ENCODE measurements at places on chromosomes 1 and 21.

GRCh38 chr1:164640686-164641352 lies 81.8 kb downstream of the PBX1 start:
- DNase-seq = no peak

DNA sequence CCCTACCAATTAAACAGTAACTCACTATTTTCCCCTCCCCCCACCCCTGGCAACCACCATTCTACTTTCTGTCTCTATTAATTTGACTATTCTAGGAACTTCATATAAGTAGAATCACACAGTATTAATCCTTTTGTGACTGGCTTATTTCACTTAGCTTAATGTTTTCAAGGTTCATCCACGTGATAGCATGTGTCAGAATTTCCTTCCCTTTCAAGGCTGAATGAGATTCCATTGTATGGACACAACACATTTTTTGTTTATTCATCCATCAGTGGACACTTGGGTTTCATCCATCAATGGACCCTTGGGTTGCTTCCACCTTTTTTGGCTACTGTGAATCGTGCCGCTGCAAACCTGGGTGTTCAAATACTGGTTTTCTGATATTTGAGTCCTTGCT lies 41.7 kb downstream of the EIF2D start:
- DNase-seq = no peak

DNA sequence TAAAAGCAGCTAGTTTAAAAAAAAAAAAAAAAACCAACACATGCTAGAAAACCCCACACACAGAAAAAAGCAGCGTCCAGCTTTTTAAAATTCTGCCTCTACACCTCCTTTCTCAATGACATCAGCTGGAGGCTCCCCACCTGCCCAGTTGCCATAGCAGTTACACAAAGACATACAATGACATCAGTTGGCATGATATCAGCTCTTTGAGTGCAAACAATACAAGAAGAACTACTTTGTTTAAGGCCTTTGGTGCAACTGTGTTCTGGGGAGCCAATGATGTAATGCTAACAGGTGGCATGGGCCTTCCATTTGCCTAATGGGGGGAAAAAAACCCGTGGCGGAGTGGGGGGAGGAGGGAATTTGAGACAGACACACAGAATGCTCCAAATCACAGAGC lies 32.9 kb downstream of the DUSP10 start:
- no peak for DNase-seq

DNA sequence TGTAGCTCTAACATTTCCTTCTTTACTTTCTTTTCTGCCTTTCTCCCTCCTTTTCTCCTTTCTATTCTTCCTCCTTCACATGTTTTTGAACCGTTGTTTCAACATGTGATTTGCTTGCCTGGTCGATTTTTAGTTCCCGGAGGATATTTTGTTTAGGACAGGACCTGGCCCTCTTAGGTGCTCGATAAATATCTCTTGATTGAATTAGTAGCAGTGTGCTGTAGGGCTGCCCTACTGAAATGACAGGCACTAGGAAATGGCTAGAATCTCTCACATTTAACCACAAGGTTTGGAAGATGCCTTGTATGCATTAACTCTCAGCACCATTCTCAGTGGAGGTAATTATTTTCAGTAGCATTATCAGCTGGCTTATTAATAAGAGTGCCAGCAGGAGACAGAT lies 305.6 kb downstream of the PAPPA2 start:
- no peak for DNase-seq

GRCh38 chr1:243270097-243270864 lies 14.4 kb downstream of the SDCCAG8 start:
- no peak for DNase-seq

GRCh38 chr1:53219711-53220110 lies 723 bp downstream of the CZIB start:
- no peak for DNase-seq

DNA sequence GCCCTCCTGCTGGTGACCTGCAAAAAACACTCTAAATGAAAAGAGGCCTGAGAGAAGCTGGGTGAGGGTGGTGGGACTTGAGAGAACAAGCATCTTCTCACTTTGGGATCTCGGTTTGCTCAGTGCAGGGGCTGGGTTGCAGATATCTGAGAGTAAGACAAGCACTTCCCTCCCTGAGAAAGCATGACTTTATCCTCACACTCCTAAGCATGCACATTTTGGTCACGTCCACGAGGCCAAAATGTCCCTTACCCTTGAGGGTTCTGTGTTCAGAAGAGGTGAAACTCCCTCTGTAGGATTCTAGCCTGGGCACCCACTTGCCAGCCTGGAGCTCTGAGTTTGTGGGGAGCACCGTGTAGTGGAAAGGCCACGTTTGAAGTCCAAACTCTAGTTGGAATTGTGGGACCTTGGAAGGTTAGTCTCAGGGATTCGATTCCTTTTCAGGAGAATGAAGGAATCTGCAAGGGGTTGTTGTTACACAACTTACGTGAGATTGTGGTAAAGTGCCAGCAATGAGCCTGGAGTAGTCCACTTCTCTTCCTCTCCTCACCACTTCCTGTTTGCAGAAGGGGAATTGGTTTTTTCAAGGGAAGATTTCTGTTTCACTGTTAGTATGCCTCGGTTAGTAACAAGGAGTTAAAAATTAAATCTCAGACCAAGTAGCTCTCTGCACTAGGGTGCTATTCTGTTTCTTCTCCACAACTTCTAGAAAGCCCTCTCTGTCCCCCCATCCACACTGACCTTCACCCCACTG lies 3.0 kb downstream of the FCAMR start:
- no peak for DNase-seq

Measured in renal cortex interstitium (tissue), 15 donors.